ENCODE measurements at places on chromosomes 5 and 9. TPM values are rescaled to one million over a fixed set of nuclear protein-coding genes. Genes with fewer than 3 reads are reported as not detected.
A peak's percentile ranks its signal among the peaks of the same experiment; 100 is the strongest.

LHFPL2 gene
- 21.4 TPM for total RNA-seq

- no peaks in the 10 kb centered on the region for H3K27me3 ChIP-seq
- H3K36me3 ChIP-seq, result no peaks in the 10 kb centered on the region
- H3K27ac ChIP-seq, result peak overlapping the region; percentile 5
- no peak overlapping the region for H3K4me3 ChIP-seq
- H3K4me1 ChIP-seq, result no peaks in the 10 kb centered on the region
These were observed 2.4 kb downstream of the SPINK6 start for GRCh38 chr5:148205044-148205806.

GRCh38 chr9:93343663-93344062 is 107.8 kb upstream of the FAM120A start:
- H3K36me3 ChIP-seq, result no peaks in the 10 kb centered on the region
- no peaks in the 10 kb centered on the region for H3K4me1 ChIP-seq
- DNase-seq, result no peak
- no peak overlapping the region for H3K27ac ChIP-seq

DNA sequence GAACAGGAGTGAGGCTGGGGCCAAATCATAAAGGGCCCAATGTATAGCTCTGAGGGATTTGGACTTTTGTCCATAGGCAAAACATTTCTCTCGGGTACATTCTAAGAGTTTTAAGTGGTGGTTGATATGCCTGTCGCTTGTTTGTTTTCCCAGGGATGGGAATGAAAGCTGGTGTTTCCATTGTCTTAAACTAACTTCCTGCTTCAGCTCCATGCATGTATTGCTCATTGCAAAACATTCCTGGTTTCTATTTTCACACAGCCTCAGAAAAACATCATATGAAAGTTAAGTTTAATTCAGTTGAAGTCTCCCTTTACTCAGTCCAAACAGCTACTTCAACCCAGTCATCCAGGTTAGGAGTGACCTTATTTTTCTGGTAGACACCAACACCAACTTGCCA is 235.0 kb downstream of the ACTL7B start:
- H3K4me3 ChIP-seq, result no peak overlapping the region
- DNase-seq, result no peak
- no peak overlapping the region for H3K27ac ChIP-seq
- H3K36me3 ChIP-seq, result no peaks in the 10 kb centered on the region
- no peaks in the 10 kb centered on the region for H3K4me1 ChIP-seq

GRCh38 chr9:122090981-122091380 is 2.1 kb downstream of the TTLL11 start:
- no peaks in the 10 kb centered on the region for H3K36me3 ChIP-seq
- H3K27me3 ChIP-seq, result no peaks in the 10 kb centered on the region
- H3K4me1 ChIP-seq, result peaks cover 70% of the 10 kb centered on the region
- H3K27ac ChIP-seq, result peak overlapping the region; percentile 90
- H3K4me3 ChIP-seq, result peak overlapping the region; percentile 97

- H3K4me1 ChIP-seq, result peaks cover 26% of the 10 kb centered on the region
- H3K27me3 ChIP-seq, result no peaks in the 10 kb centered on the region
- peak; percentile 89 for DNase-seq
- H3K27ac ChIP-seq, result peak overlapping the region; percentile 35
- H3K4me3 ChIP-seq, result no peak overlapping the region
- no peaks in the 10 kb centered on the region for H3K36me3 ChIP-seq
These were observed 20.8 kb downstream of the ENHO start for GRCh38 chr9:34501889-34502425.
